ENCODE measurements at places on chromosomes 2 and 18.

- no peak for DNase-seq
Measured at GRCh38 chr2:143209570-143210445, 80.6 kb downstream of the ARHGAP15 start.

DNA sequence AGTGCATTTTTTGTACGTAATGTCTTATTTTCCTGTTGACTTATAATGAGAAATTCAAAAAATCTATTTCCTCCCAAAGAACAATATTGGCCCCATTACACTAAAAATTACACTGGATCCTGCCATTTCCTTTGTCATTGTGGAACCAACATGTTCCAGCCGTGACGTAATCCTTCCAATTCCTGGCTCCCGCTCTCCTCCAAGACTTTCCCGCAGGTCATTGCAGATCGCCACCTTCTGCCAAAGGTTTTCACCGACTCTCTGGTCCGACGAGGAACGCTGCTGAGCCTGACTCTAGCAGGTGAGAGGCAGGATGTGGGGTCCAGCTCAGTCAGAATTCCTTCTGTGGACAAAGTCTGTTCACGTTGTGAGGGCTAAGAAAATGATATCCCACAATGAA, 38.0 kb downstream of the PTGR3 start:
- DNase-seq, result no peak

- no peak for DNase-seq
Measured at GRCh38 chr18:63850636-63851035, 36.9 kb upstream of the SERPINB2 start.

- no peak for DNase-seq
Measured at GRCh38 chr2:230312638-230313037, 14.4 kb upstream of the SP140L start.

DNA sequence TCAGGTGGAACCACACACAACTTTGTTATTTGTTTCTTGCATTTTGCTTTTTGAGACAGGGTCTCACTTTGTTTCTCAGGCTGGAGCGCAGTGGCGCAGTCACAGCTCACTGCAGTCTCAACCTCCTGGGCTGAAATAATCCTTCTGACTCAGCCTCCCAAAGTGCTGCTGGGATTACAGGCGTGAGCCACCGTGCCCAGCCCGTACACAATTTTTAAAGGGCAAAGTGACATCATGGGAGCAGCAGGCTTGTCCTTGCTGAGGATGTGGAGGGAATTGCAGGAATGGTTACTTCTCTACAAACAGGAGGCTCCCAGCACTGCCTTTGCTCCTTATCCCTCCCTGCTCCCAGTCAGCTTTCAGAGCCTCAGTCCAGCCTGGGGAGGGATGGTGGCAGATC, 355.9 kb upstream of the KLHL29 start:
- no peak for DNase-seq

GRCh38 chr2:193542762-193543161, 1348.0 kb upstream of the TMEFF2 start:
- no peak for DNase-seq

DNA sequence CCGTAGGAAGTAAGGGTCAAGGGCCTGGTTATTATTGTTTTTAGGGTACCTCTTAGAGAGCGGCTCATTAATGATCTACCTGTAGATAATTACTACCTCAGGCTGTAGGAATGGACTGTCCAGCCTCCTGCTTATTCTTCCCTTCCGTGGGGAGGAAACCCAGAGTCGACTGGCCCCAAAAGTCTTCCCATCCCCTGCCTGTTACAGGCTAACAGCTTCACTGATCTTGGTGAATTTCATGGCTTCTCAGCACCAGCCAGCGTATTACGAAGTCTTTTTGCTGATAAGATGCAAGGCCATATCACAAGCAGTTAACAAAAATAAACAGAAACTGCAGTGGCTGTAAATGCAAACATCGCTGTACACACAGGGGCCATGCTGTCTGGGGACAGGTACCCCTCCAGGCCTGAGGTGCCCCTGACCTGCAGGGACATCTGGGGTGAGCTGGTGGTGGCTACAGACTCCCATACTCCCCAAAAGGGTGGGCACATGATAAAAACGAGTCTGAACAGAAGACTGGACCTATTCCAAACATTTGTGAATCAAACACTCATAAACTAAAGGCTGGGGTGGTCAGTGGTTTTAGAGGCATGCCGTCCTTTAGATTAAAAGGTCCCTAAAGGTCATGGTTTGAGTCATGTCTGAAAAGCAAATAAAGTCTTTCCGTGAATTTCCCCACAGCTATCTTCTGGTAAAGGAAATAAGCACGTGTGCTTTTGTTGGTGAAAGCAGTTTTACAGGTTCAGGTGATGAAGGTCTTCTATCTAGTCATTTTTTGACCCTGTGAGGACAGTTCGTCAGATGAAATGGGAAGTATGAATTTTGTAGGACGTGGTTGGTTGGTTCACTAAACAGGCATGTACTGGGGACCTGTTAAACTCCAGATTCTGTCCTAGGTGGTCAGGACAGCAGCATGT, 36.7 kb downstream of the TTC39C start:
- DNase-seq, result no peak

- no peak for DNase-seq
Measured at GRCh38 chr2:43593254-43593653, 2.6 kb downstream of the THADA start.

GRCh38 chr2:154158101-154158500, 286.4 kb downstream of the GALNT13 start:
- DNase-seq, result no peak

DNA sequence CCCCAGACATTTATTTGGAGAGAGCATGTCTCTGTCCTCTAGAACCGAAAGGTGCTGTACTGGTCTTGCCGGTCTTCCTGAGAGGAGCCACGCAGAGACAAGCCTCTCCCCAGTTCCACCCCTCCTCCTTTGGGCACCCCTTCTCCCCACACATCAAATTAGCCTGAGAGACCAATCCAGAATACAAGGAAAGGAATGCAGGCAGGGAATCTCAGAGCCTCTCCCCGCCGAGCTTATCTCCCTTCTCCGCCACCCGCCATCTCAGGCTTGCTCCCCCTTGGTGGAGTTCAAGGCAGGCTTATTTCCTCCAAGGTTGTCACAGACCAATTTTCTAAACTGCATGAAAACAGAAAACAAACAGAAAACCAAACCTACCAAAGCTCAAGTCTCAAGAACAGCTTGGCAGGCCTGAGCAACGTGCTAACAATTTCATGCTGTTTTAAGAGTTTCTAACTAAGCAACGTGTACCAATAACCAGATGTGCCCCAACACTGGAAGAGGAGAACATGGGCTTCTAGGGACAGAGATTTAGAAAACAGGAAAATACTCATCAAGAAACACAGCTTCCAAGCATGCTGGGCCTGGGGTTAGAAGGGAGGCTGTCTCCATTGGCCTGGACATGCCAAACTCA, 124.5 kb upstream of the PKDCC start:
- DNase-seq, result no peak

- DNase-seq, result no peak
Measured at GRCh38 chr18:37567994-37568359, 2.4 kb upstream of the CELF4 start.

DNA sequence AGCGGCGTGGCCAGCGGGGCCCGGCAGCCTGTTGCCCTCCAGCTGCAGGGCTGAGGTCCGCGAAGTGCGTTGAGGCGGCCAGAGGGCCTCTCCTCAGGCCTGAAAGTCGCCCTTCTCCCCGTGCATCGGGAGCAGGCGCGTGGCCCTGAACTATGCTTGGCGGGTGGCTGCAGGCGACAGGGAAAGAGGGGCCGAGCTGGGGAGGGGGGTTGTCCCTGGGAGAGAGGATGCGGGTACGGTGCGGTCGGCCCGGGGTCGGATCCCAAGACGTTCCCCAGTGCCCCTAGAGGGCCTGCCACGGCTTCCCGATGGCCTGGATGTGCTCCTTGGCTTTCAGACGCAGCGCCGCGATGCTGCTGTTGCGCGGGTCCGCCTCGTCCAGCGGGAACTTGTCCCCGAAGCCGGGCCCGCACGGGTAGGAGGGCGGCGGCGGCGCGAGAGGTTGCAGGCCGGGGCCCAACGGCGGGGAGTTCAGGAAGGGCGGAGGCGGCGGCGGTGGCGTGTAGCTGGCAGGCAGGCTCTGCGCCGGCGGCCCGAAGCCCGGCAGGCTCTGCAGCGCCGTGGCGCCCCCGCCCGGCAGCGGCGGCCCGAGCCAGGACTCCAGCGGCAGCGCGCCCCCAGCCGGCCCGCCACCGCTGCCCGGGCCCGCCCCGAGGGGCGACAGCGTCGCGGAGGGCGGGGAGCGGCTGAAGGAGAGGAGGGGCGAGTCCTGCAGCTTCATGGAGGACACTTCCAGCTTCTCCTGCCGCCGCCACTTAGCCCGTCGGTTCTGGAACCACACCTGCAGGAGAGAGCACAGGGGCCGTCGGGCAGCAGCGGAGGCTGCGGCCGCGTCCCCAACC, 4.3 kb downstream of the RAX start:
- DNase-seq, result peak; percentile 23

GRCh38 chr2:176483476-176483875, 214.2 kb downstream of the MTX2 start:
- no peak for DNase-seq

GRCh38 chr2:51093016-51093415, 61.1 kb upstream of the NRXN1 start:
- DNase-seq, result no peak

GRCh38 chr18:48181857-48182256, 227.3 kb downstream of the ZBTB7C start:
- no peak for DNase-seq

DNA sequence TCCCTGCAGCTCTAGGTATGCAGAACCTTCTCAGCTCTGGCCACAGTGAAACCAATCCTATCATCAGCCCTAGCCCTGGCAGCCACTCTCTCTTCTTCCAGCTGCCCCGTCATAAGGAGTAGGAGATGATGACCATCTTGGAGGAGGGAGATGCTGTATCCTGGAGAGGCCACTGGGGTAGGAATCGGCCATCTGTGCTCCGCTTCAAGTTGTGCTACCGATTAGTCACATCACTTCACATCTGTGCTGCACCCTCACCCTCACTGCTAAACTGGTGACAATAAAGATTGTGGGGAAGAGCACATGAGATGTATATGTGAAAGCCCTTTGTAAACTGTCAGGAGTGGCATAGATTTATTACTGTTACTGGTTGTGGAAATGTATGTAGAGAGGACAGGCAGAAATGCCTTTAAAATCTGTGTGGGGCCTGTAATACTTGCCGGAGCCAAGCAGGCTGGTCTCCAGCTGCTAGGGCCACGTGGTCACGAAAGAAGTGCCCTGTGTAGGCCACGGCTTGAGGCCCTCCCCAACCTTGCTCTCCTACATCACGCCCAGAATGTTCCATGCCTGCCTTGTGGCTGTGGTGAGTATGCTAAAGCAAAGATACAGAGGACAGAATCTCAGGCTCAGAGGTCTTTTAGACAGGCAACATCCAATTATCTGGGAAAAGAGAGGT, 236.8 kb downstream of the CLIP4 start:
- no peak for DNase-seq

DNA sequence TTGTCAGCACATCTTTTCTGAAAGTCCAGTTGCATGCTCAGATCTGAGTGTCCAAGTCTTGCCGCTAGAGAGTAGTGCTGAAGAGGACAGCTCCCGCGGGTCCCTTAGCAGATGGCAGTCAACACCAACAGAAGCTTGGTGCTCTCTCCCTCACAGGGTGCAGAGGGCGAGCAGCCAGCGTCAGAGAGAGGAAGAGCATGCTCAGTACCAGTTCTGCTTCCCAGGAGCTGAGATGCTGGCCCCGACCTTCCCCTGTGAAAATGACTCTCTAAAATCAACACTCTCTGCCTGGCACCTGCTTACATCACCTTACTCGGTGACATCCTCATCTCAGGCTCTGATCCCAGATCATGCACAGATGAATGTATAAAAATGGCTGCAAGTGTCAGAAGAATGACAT, 86.0 kb upstream of the TWIST2 start:
- no peak for DNase-seq

DNA sequence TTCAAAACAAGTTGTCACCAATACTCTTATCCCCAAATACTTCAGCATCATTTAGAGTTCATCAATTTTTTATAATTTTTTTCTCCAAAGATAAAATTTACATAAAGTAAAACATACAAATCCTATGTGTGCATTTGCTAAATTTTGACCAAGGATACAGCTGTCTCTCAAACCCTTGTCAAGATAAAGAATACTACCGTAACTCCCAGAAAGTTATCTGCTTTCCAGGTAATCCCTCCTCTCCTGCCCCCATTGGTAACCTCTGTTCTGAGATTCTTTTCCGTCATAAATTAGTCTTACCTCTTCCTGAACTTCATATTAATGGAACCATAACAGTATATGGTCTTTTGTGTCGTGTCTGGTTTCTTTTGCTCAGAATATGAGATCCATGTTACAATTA, 49.2 kb downstream of the BCL2L11 start:
- DNase-seq, result no peak

DNA sequence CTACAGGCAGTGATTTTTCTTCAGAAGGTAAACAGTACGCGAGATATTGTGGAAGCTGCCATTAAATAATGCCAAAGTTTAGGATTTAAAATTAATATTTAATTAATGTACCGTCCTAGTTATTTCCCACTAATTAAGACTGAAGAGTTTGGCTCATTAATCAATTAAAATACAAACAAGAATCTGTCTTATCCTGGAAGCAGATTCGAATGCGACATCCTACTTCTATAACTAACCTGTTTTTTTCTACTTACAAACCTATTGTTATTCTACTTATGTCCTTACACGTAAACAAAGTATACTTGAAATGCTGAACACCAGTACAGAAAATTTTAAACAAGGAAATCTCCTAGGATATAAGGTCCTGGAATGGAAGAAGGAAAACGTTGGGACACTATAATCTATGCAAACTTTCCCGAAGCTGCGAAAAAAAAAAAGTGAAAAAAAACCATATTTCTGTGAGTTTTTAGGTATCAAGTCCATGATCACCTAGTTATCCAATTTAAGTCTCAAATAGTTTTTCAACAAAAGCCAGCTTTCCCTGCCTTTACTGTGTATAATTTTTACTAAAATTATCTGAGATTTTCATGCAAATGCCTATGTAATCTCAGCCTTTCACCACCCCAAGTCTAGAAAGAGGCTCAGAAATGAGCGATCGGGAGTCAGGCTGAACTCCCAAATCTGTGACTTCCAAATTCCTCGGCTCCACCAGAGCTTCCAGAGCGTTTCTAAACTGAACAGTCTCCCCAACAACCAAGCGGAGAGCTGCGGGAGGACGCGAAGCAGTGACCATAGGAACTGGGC, 1.2 kb upstream of the C2orf15 start:
- no peak for DNase-seq

- no peak for DNase-seq
Measured at GRCh38 chr2:202267495-202267894, 1.9 kb downstream of the NOP58 start.

DNA sequence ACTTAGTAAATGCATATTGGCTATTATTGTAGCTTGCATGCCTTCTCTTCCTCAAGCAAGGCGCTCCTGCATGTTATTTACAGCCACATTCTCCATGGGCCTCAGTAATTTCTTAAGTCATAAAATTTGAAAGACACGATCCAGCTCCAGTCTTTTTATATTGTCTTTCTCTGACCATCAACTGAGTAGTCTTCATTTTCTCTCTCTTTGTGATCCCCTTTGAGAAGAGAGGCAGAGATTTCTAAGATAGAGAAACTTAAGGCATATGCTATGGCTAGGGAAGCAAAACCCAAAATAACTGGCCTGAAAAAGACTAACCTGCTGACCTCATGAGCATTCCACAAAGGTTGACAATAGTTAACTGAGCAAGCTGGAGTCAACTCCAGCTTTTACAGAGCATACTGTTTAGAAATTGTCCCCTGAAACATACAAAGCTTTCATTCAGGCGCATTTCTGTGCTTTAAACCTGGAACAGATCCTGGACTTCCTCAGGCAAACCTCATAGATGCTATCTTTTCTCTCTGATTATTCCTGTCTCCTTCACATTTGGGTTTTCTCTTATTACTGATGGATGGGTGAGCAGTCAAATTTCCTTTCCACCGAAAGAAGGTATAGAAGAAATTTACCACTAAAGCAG, 4.6 kb downstream of the DPP4 start:
- DNase-seq, result no peak

- DNase-seq, result no peak
Measured at GRCh38 chr2:83516503-83516902, 942.6 kb downstream of the SUCLG1 start.

All from pancreas (tissue), 10 donors.